Stimulated activated CD4-positive, alpha-beta T cell treated with anti-CD3 and anti-CD28 coated beads, TNF-alpha, amount 100 ng/mL, for 1 hour (primary cell): ENCODE measurements at places on chromosomes 3 and 15.

- no peak for DNase-seq
Observed at GRCh38 chr15:94174399-94174802, 57.0 kb upstream of the MCTP2 start.

DNA sequence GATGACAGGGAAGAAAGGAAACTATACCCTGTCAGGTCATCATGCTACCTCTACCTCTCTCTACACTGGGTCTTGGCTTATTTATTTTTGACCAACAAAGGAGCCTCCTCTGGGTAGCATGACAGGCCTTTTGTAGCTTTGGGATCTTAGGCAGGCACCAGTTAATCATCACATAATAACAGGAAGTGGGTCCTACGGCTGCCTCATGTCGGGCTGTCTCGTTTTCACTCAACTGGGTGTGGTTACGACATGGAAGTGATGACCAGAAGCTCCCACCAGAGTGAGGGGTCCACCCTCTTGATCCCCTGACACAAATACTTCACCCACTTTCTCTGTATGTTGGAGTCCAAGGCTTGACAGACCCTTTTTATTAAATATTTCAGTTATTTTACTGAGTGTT, 105.3 kb downstream of the CD47 start:
- no peak for DNase-seq

DNA sequence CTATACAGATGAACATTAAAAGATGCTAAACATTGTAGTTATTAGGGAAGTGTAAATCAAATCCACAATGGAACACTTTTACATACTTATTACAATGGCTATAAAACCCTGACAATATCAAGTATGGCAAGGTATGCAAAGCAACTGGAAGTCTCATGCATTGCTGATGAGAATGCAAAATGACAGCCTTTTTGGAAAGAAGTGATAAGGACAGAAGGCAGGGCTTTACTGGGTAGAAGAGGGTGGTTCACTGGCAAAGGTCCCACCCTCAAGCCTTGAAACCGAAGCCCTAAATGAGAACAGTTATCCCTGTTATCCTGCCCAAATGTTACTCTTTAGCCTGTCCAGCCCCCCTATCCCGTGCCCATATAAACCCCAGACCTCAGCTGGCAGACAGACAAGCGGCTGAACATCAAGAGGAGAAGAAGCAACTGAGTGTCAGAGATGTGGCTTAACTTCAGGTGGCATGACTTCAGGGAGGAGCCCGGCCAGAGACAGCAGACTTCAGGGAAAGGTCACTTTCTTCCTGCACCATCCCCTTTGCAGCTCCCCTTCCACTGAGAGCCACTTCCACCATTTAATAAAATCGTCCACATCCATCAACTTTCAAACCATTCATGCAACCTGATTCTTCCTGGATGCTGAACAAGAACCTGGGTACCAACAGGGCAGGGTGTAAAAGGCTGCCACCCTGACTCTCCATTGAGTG, 732 bp upstream of the GCSAM start:
- no peak for DNase-seq

- no peak for DNase-seq
Observed at GRCh38 chr3:190173426-190173825, 52.7 kb upstream of the P3H2 start.

DNA sequence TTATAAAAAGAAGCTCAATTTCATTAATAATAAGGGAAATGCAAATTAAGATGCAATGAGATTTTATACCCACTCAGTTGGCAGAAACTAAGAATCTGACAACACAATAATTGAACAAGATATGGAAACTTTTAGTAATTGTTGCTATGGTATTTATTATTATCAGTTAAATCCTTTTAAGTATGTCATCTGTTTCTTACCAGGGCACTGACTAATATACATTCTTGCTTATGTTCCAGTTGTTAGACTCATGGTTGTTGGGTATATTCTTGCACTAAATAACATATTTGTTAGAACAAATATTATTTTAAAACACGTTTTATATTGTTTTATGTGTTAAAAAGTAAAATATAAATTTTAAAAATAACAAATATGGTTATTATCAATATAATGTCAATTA, 690.3 kb downstream of the MECOM start:
- no peak for DNase-seq

GRCh38 chr15:97023488-97023844, 693.0 kb downstream of the NR2F2 start:
- no peak for DNase-seq

GRCh38 chr3:105927741-105928140, 58.9 kb upstream of the CBLB start:
- no peak for DNase-seq

- DNase-seq: no peak
Observed at GRCh38 chr3:158452334-158452733, 118.7 kb upstream of the MLF1 start.

DNA sequence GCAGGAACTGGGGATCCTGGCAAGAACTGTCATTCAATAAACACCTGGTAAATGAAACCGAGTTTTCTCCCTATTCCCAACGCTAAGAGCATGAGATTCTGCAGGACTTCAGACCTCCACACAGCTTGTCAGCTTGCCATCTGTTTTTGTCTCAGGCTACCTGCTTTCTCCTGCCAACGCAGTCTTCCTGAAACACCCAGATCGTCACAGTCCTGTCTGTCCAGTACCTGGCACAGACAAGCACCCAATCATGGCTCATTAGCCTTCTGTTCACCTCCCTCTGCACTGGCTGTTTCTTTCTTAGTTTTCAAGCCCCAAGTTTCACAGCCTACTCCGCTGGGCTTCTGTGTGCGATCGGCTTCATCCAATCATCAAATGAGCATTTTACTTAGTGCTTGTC, 5.0 kb downstream of the SLC12A8 start:
- no peak for DNase-seq

DNA sequence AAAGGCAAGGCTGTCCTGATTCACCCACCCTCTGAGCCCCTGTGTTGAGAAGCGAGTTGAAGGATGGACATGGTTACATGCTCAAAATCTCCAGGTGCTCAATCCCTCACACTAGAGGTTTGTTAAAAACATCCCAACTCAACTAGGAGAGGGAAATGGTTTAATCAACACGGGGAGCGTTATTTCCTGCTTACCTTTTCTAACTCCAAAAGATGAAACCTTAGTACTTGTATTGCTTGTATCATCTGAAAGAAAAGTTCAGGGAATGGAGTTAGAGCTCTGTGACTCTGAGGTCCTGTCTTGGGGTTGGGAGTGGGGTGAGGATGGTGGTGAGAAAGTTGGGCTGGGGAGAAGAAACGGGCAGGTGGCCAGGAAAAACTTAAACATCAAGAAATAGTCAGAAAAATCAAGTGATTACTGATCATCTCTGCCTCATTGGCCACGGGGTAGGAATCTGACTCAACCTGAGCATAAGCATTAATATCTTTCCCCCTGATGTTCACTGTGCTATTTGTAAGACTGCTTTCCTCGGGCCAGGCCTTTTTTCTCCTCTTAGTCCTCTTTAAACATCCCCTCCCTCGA, 5.9 kb downstream of the MEIS2 start:
- no peak for DNase-seq

- DNase-seq: no peak
Observed at GRCh38 chr3:130963878-130964277, 62.7 kb downstream of the ASTE1 start.

- no peak for DNase-seq
Observed at GRCh38 chr3:166451997-166452396, 614.8 kb upstream of the BCHE start.

DNA sequence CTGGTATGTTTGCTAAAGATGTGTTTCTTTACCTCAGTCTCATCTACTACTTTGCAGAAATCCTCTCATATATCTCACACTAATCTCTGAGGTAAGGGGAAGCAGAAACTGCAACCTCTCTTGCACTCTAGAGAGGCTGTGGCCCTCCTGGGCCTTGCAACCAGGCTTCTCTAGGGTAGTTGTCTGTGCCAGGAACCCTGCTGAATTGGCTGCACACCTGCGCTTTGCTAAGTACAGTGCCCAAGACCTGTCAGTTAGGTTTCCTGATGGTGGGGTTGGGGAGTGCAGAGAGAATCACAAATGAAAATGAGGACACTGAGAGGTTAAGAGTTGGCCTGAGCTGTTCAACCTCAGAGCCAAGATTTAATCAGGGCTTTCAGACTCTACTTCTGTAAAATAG, 117.2 kb upstream of the PLXNA1 start:
- no peak for DNase-seq

DNA sequence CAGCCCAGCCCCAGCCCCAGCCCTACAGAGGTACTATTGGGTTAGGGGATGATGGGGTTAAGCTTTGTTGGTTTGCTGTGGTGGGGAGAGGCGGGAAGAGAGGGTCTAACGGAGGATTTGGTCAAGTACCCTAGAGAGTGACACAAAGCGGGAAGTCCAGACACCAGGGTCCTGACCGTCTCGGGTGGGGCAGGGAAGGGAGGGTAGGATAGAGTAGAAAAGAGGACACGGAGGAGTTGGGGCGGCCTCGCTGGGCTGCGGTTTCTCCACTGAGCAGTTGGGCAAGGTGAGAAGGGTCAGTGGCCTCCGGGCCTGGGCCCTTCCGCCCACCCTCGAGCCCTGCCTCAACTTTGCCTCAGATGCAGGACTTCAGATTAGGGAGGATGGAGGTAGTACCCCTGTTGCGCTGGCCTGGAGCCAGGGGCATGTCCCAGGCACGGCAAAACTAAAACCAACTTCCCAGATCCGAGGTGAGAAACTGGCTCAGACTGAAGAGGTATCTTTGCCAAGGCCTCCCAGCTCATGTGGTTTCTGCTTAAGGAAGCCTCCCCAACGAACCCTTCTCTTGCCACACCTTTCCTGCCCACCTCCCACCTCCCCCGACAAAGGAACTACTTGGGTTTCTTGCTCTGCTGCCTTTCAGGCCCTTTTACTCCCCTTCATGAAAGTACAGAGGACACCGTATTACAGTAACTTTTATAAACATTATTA, 551 bp downstream of the PML start:
- no peak for DNase-seq

DNA sequence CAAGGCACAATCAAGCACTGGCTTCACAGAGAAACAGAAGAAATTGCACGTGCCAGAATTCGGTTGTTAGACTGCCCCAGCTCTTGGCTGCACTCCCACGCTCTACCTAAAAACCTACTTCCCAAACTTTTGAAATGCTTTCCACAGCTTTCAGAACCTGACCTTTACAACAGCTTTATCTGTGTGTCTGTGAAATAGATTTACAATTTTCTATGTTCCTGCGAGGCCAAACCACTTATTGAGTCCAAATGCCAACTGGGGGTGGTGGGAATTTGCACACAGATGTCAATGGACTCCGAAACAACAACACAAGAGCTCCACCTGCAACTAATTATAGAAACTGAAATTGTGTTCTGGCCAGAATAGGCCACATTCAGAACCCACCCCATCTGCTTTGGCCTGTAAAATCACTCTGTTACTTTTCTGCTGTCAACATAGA, 44.6 kb downstream of the ERC2 start:
- DNase-seq: no peak

DNA sequence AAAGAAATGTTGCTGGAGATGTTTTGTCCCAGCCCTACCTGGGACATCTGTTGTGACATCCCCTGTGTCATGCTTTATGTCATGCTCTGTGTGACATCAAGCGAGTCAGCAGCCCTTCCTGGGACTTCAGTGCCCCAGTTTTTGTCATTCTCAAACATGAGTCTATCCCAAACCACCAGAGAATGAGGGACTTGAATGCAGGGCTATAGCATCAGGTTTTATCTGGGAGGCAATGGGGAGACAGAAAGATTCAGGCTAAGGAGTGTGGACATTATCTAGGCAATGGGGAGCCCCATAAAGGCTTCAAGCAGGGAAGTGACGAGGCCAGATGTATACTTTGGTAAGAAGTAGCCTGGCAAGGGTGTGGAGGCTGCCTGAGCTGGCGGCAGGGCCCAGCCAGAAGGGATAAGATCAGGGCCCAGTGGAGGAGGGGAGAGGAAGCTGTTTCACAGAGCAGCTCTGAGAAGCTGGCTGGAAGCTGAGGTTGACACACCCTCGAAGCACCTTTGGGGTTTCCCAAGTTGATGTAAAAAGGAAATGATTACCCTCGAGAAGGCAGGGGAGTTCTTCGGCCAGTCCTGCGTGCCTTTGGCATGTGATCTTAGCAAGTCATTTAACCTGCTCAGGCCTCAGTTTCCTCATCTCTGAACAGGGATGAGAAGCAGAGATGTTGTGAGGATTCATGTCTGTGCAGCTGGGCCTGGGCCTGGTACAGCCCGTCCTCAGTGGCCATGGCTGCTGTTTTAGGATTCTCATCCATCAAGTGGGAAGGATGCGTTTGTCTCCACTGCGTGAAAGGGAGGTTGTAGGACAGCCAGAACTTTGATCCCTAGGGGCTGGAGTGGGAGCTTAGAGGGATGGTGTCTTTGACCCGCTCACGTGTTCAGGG, 34.3 kb downstream of the IRAK2 start:
- peak; percentile 66 for DNase-seq

GRCh38 chr3:170002231-170002630, 35.6 kb upstream of the GPR160 start:
- DNase-seq: no peak

DNA sequence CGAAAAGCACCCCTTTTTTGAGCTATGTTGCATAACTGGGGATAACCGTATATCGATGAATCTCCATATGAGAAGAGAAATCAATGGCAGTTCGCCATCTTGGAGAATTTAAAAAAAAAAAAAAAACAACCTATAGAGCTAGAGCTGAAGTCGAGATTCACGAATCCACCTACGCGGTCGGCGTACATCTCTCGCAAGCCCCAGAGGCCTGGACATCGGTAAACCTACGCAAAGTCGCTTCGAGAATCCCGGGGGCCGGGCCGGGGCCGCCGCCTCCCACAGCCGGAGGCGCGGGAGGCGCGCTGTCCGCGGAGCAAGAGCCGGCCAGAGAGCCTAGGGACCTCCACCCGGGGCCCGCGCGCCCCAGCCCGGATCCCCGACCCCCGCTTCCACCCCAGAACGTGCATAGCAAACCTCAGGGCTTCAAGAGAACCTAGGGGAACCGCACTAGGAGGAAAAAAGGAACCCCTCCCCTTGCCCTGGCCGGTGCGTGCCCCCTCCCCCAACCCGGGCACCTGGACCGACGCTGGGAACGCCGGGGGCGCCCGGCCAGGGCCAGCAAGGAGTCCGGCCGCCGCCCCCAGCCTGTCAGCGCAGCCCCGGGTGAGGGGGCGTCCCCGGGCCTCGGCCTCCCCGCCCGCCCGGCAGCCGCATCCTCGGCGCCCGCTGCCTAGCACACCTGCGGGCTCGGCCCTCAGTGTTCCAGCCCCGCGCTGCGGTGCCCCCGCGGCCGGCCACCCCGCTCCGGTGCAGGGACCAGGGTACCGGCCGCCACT, 567 bp downstream of the PFN2 start:
- peak; percentile 34 for DNase-seq

- no peak for DNase-seq
Observed at GRCh38 chr15:90165157-90165556, 36.0 kb upstream of the SEMA4B start.

DNA sequence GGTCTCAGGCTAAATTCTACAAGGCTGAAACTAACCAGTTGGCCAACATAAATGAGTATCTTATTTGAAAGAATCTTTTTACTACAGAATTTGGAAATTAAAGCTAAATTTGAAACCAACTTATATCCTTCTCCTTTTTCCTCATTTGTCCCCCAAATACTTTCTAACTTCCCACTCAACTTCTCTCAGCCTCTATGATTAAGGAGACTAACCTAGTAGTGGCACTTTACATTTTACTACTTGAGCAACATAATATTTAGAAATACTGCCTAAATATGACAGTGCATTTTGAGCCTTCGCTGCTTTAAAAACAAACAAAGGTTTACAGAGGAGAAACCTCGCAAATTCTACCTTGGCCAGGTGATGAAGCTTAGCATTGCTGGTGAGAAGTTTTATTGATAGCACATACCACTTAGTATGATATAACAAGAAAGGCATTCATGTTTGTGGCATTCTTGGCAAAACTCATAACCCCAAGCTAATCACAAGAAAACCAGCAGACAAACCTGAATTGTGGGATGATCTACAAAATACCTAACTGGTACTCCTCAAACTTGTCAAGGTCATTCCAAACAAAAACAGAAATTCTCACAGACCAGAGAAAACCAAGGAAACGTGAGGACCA, 432.1 kb upstream of the CFAP20DC start:
- no peak for DNase-seq
